Liver (tissue), 10 donors: ENCODE measurements at places on chromosomes 7 and 10.

- DNase-seq = no peak
Observed at GRCh38 chr10:93106631-93107072, 33.0 kb downstream of the CYP26A1 start.

DNA sequence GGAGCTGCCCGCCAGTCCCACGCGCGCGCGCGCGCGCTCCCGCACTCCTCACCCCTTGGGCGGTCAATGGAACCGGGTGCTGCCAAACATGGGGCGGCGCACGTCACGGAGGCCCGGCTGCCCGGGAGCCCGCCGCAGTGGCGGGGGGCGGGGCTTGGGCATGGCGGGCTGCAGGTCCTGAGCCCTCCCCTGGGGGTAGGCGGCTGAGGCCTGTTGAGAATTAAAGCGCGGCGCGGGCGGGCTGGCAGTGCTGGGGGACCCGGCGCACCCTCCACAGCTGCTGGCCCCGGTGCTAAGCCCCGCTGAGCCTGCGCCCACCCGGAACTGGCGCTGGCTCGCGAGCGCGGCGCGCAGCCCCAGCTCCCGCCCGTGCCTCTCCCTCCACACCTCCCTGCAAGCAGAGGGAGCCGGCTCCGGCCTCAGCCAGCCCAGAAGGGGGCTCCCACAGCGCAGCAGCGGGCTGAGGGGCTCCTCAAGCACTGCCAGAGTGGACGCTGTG is 634.2 kb downstream of the ANKRD7 start:
- DNase-seq = no peak

DNA sequence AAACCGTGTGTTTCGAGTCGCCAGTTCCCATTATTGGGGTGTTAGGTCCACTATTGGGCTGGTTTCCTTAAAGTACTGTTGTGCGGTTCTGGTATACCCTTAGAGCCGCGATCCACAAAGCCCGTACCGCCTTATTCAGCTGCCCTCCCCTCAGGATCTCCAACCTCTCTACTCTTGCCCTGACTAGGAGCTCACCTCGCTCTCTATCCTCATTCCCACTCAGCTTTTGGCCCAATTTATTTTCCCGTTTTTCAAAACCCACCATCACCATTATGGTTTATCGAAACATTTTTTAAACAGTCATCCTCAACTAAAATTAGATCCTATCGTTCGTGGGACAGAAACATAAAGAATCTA is 461 bp upstream of the ETV1 start:
- DNase-seq = no peak

DNA sequence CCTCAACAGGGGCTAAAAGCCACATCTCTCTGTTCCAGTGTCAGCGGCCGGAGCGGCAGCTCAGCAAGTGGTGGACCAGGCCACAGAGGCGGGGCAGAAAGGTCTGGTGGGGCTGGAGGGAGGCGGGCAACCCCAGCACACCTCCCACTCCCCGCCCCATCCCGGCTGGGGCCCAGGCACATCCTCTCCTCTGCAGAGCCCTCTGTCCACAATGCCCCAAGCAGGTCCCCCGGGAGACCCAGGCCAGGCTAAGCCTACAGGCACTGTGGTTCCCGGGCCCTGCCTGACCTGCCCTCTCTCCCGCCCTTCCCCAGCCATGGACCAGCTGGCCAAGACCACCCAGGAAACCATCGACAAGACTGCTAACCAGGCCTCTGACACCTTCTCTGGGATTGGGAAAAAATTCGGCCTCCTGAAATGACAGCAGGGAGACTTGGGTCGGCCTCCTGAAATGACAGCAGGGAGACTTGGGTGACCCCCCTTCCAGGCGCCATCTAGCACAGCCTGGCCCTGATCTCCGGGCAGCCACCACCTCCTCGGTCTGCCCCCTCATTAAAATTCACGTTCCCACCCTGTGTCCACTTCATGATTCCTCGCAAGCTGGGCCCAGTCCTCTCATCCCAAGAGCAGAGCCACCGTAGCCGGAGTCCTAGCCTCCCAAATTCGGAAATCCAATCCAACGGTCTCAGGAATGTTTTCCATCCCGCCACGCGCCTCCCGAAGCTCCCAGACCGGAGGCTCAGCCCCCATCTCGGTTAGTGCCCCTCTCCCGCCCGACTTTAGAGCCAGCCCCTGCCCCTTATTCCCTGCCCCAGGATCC is 2.1 kb downstream of the ADIRF start:
- no peak for DNase-seq

- DNase-seq = no peak
Observed at GRCh38 chr7:151058781-151059366, 515 bp upstream of the SLC4A2 start.

DNA sequence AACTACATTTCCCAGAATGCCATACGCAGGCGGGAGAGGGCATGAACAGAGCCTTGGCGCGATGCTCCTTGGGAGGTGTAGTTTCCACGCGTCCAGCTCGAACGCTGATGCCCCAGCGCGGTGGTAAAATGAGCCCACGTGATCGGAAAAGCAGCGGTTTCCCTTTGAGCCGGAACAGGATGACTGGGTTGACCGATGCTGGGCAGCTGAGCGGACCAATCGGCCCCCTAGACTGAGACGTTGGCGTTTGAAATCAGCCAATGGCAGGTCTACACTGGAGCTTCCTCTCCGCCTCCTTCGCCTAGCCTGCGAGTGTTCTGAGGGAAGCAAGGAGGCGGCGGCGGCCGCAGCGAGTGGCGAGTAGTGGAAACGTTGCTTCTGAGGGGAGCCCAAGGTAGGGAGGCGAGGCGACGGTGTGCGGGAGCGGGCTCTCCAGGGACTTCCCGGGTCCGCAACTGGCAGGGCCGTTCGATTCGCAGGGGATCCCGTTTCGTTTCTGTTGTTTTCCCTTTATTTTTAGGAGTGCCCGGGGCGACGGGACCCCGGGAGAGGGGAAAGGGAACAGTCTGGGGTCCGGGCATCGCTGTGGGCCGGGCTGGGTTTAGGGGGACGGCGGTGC is at the start of gene BUB3:
Gene BUB3, plus strand, starts transcription at position 311 of the 619 bp plus-strand sequence. CDS start 516 bp downstream, outside the sequence.
- DNase-seq = peak; percentile 93
